ENCODE measurements at places on chromosomes 1 and 21.

GRCh38 chr1:234408757-234409156 lies 35.5 kb downstream of the COA6 start:
- no peak for DNase-seq

GRCh38 chr1:147167365-147167764 lies 4.9 kb downstream of the PRKAB2 start:
- DNase-seq = no peak

- DNase-seq = peak; percentile 32
Measured at GRCh38 chr21:33151941-33152731, 77.6 kb upstream of the IFNAR2 start.

- DNase-seq = no peak
Measured at GRCh38 chr1:88976235-88976634, 16.2 kb downstream of the KYAT3 start.

- no peak for DNase-seq
Measured at GRCh38 chr21:26389971-26390641, 183.0 kb downstream of the CYYR1 start.

- DNase-seq = no peak
Measured at GRCh38 chr1:160625725-160626498, 20.9 kb downstream of the SLAMF1 start.

DNA sequence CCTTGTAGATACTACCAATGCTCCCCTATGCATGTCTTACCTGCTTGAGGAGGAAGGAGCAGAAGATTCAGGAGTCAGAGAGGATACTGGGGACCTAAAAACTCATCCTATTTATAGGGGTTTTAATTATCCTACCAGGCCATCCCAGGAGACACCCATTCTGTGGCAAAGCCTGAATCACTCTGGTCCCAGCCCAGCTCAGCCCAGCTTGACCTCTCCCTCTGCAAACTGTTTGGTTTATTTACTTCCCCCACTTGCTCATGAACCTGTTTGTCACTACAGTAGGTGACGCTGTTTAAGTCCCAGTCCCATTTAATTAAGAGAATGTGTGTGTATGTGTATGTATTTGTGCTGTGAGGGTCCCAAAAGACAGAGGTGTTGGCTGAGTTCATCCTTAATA lies at the start of gene RPTN:
TSS of gene RPTN (minus strand) at position 85 of the 400 bp plus-strand sequence. CDS start 1,339 bp downstream, outside the sequence.
- DNase-seq = no peak

DNA sequence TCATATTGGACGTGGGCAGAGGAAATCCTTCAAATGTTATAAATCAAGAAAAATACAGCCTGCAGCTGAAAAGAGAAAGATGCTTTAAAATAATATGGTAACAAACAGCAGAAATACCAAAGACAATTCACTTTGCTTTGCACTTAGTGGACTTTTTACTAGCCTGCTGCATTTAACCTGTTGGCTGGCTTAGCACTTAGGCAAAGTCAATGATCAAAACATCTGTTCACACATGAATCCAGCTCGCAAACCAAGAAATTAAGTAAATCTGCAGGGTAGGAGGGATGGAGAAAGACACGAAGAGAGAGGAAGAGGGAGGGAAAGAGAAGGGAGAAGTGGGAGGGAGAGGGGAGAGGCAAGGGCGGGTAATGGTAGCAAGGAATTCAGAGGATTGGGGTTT lies 103.6 kb upstream of the RAB4A start:
- no peak for DNase-seq

DNA sequence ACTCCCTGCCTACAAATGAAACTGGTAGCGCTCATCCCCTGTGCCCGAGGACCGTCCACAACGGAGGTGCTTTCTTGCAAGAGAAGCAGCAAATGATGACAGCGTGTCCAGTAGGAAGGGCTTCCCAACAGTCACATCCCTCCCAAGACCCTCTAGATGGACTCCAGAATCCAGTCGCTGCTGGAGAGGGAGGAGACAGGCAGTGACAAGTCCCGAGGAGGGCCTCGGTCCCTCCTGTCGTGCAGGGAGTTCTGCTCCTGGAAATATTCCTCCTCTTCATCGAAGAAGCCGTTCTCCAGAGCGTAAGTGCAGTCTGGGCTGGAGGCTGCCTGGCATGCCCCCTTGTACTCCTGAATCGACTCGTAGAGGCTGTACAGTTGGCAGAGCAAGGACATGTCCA lies 20.3 kb downstream of the FAM89A start:
- DNase-seq = no peak

All from cerebellar nuclear complex (tissue), 1 donor.